NCI-H187 treated with DMSO at 0.1 percent for 48 hours (cell line): ENCODE measurements at places on chromosomes 1 and 21.

- no peak for DNase-seq
These were observed 285.6 kb downstream of the ASTN1 start for GRCh38 chr1:176878750-176879536.

DNA sequence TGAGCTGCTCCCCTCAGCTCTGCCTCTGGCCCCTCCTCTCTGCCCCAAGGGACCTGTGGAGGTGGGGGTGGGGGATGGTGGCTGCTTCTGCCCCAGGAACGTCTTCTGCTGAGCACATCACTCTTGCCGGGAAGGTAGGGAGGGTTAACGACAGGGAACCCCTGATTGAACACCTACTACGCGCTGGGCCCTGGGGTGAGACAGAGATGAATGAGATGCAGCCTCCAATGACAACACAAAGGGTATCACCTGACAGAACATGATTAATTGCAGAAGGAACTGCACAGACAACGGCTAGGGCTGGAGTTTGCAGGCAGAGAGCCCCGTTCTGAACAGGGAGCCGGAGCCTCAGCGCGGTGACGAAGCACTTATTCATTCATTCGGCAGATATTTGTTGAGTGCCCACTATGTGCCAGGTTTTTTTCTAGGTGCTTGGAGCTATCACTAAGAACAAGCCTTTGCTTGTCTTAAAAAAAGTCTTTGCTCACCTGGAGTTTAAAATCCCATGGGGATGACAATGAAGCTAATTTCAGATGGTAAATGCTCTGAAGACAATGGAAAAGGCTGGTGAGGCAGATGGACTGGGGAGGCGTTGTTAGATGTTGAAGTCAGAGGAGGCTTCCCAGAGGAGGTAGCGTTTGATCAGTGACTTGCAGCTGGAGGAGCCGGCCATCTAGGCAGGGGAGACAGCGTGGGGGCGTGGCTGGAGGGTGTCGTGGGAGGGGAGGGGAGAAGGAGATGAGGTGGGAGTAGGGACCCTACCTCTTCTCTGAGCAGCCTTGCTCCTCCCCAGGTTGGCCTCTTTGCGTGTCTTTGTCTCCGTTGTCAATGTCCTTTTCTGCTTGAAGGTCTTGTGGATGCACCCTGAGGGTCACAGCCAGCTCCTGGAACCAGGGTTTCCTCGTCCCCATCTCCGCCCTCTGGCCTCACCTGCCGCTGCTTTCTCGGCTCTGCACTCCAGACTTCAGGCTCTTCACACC, 103.1 kb upstream of the CSF3R start:
- DNase-seq, result peak; percentile 30

GRCh38 chr1:147084273-147085096, 87.8 kb downstream of the PRKAB2 start:
- DNase-seq, result peak; percentile 55

- no peak for DNase-seq
These were observed 283.4 kb downstream of the PTPRU start for GRCh38 chr1:29519788-29520110.

GRCh38 chr1:167561753-167562152, 8.2 kb upstream of the CREG1 start:
- no peak for DNase-seq

DNA sequence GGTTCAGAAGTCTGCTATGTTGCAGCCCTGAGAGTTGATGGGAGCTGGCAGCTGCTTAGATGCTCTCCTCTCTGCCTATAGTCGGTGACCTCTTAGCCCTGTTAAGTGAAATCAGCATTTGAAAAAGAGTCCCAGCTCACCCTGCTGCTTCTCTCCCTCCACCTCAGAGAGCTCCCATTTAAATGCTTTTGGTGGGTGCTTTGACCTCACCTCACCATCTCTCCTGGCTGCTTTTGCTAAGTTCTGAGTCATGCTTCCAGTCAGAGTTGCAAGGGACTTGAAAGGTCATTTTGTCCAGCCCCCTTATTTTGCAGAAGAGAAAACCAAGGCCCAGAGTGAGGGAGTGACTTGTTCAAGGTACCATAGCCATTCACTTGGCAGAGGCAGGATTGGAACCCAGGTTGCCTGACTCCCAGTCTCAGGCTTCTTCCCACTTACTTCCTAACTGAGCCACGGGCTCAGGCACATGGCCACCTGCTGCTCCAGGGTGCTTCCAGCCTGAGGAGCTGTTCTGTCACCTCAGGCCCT, 3.3 kb downstream of the MAPKAPK2 start:
- no peak for DNase-seq

- no peak for DNase-seq
These were observed 38.3 kb downstream of the RNF115 start for GRCh38 chr1:145785547-145785946.

DNA sequence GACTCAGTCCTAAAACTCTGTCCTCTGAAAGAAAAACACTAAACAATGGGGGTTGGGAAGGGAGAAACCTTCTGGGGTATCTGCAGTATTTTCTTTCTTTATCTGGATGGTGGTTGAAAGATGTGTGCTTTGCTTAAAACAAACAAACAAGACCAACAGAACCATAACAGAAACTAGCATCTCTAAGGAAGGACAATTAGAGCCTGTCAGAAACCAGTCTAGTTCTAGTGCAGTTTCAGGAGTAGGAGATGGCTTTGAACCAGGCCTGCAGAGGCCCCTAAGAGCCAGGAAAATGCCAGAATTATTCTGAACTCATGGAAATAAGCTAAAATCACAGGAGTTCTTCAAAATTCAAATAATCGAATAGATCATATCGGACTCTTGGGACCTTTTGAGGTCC, 18.5 kb downstream of the ILDR2 start:
- DNase-seq, result no peak

GRCh38 chr1:39908534-39908933, 6.8 kb upstream of the MYCL start:
- no peak for DNase-seq

DNA sequence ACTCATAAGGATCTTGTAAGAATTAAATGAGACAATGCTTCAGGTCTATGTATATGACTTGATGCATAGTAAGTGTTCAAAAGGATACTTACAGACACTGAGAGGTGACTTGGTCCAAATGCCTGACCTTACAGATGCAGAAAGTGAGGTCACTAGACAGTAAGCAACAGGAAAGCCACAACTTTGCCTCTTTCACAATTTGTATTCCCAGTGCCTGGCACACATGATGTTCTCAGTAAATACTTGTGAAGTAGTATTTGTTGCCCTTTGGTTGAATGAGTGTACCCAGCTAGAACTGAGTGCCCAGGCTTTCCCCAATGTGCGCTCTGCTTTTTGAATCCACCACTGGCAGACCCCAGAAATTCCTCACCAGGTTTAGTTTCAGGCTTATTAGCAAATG, 105.1 kb downstream of the BEND5 start:
- DNase-seq, result no peak

DNA sequence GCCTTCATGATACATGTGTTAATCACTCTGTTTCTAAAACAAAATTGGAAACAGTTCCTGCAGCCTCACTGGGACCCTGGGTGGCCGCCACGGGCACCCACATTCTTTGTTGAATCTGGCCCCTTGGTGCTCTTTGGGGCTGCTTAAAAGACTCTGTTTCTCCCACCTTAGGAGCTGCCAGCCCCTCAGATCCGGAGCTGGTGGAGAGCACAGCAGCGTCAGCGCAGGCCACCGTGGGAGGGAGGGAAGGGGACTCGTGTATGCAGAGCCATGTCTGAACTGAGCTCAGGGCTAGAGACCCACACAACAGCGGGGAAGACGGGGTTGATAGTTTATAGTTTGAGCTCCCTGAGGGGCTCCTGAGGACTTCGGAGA, 121.2 kb downstream of the CNIH3 start:
- no peak for DNase-seq

DNA sequence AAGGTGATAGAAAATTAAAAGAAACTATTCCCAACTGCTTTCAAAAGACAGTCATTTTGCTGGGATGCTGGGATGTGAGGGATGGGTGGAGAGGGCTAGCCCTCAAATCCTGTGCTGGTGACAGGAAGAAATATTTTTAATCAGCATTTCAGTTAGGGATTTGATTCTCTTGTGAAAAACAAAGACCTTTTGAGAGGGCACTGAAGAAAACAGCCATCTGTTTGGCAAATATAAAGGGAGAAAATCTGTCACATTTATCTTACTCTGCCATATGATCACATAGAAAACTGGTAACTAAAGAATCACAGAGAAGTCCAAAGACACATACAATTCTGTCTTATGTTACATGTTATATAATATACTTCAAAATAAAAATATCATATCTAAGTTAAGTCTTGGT, 12.3 kb downstream of the STXBP3 start:
- DNase-seq, result no peak

DNA sequence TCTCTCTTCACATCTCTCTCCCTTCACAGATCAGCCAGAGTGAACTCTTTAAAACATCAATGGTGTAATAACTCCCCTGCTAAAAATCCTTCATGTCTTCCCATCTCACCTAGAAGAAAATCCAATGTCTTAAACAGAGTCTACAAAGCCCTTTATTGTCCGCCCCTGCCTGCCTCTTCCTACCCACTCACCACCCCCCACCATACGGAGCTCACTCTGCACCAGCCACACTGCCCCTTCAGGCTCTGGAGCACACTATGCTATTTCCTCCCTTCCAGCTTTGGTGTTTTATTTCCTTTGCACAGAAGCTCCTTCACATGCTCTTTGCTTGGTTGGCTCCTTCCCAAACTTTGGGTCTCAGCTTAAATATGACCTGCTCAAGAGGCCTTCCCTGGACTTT, 10.2 kb downstream of the CAMK1G start:
- no peak for DNase-seq

DNA sequence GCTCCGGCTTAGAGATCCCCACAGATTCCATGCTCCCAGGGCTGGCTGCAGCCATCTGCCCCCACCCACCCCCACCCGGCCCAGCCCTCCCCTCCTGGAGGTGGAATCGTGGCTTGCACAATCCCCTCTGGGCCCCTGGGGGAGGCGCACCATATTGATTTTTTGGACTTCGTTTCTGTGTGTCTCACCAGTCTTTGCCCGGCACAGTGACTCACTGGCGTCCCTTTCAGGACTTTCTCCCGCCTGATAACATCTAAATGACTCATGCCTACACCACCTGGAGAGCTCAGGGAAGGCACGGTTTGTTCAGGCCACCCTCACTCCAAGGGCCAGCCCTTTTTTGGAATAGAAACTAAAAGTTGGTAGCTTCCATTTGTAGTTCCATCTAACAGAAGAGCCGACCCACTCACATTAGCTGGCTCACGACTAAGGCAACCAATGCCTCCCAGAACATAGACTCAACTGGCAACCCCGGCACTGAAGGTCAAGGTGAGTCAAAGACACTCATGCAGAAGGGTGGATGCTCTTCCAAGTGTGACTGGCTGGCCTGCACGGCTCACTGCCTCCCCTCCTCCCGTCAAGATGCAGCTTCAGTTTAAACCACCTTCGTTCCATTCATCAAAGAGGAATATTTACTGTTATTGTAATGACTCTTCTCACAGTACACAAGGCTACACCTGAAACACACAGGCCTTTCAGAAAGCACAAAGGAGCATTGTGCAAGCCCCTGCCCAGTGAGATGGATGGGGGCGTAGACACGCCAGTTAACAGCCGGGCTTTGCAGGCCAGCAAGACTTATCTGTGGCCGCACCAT, 18.1 kb upstream of the ETS2 start:
- no peak for DNase-seq

GRCh38 chr1:21634806-21635535, 34.2 kb downstream of the RAP1GAP start:
- no peak for DNase-seq

DNA sequence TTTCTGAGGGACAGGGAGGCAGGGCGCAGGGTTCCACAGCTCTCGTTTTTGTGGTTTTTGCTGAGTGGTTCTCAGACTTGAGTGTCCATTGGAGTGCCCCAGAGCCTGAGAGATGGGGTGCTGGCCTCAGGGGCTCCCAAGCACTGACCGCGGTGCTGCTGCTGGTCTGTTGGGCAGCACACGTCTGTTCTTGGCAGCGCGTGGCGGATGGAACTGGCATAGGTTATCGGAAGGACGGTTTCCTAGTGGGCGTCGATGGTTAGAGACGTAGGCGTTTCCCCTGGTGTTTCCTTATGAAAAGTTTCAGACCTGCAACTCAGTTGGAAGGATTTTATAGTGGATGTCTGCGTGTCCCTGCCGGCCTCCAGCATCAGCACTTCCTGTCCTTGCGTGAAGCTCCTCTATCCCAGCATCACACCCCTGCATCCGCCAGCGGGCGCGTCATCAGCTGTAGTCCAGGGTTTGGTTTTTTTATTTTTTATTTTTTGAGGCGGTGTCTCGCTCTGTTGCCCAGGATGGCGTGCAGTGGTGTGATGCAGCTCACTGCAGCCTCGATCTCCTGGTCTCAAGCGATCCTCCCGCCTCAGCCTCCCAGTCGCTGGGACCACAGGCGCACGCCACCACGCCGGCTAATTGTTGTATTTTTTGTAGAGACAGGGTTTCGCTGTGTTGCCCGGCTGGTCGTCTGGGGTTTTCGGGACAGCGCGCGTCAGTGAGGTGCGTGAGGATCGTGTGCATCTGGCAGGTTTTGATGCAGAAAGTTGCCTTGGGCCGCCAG, 11.8 kb downstream of the RRP1 start:
- DNase-seq, result no peak

DNA sequence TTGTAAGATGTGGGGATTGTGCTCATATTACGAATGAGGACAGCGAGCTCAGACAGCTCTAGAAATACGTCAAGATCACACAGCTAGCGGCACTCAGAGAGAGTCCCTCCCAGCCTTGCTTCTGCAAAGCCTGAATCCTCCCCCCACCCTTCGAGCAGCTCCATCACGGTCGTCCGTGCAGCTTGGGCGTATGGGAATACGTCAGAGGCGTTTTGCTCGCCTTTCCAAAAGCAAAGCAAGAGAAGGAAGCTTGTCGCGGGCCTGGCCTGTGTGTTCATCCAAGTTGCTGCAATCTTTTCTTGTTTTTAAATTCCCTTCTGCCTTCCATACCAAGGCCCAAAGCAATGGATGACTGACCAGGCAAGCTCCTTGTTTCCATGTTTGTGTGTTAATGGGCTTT, 125.5 kb upstream of the IRF2BP2 start:
- DNase-seq, result no peak

- DNase-seq, result no peak
These were observed 84.3 kb downstream of the RRAGC start for GRCh38 chr1:38775175-38775845.

DNA sequence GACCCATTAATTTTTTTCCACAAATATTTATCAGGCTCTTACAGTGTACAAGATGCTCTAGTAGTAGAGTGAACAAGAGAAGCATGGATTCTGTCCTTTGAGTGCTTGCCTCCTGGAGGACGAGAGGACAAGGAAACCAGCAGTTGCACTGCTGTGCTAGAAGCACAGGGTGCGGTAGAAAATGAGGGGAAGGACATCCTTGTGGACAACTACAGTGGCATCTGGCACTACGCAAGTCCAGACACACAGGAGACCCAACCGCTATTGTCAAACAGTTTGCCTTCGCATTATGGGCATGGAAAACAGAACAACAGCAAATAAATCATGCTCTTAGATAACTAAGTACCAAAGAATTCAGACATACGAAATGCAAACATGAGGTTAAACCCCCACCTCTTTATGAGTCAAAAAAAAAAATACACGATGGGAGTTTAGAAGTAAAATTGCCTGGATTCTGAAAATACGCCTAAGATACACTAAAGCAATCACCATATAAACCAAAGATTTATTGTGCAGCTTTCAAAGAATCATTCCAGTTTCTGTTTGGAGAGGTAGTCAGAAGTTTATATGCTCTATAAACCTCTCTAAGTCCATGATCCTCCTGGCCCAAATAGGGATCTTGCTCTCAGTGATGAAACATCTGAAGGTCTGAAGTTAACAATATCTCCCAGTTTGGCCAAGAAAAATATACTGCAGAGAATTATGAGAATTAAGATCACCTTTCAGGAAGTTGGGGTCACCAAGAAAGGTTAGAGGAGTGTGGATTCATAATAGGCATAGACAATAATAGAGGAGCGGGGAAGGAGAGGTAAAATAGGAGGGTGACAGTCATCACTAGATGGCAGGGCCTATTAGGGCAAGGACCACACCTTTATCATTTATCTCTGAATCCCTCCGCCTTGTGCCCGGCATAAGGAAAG, 307.8 kb downstream of the NFIA start:
- no peak for DNase-seq
